ENCODE measurements at places on chromosomes 12 and 14.

- no peak for DNase-seq
Observed at GRCh38 chr14:23789696-23790095, 153.5 kb downstream of the DHRS2 start.

DNA sequence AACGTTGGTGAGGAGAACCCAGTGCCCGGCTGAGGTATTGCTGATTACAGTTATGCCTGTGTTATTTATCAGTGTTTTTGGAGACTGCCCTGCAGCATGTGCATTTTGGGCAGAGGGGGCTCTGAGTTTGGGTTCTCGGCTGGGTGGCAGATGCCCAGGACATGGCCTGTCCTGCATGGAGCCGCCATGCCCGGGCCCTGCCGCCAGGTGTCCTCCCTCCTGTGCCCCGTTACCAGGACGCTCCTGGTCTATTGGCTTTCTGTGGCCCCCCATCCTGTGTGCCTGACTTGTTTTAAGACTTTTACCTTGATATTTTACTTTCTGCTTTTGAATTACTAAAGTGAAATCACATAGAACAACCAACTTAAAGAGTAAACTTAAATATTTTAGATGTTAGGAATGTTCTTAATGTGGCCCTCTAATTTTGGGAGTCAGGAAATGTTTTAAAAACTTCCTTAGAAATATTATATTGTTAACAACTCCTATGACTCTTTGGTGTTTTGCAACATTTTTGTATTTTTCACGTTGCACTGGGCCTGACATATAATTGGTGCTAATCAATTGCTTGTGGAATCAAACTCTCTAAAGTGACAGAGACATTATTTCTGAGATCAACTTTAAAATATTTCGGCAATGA lies 51.8 kb downstream of the PRIMA1 start:
- DNase-seq, result no peak

- peak; percentile 44 for DNase-seq
Observed at GRCh38 chr14:41285186-41285748, 321.4 kb upstream of the LRFN5 start.

GRCh38 chr14:101335061-101335661 lies 226.1 kb upstream of the DIO3 start:
- no peak for DNase-seq

- DNase-seq, result no peak
Observed at GRCh38 chr12:120132863-120133385, 16.4 kb upstream of the RAB35 start.

- no peak for DNase-seq
Observed at GRCh38 chr14:41606282-41606531, 469 bp upstream of the LRFN5 start.

Measured in omental fat pad (tissue), 4 donors.